Left cardiac atrium (tissue), 4 donors: ENCODE measurements at places on chromosomes 11 and 22.

- DNase-seq, result no peak
These were observed 62.3 kb downstream of the PPFIBP2 start for GRCh38 chr11:7575841-7576725.

DNA sequence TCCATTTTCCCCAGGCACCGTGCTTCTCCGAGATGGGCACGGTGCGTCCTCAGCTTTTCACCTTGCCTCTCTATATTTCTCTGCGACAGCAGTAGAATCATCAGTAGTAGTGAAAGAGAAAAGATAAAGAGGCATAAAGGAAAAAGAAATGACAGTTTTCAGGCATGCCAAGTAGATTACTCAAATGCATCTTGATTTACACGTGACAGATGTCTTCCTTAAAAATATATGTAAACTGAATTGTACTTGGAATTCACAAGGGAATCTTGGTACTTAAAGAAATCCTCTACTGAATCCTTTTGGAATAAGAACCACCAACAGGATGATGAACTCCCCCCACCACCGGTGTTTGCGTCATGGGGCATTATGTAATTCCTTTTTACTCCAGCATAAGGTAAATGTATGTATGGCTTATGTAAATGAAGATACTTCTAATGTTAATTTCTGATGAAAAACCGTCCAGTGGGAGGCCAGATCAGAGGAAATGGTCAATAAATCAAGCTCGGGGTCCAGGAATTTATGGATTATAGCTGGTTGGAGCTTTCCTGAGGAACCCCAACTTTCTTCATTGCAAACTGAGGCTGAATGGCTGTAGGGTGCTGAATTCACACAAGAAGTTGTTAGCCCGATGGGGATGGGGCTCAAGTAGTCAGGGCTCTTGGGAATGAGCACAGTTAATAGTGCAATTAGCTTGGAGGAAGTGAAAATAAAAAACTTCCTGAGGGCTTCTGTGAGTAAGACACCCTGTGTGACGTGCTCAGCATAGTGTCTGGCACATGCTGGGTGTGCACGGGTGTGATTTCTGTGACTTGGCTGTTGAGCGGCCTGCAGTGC lies 630.4 kb downstream of the OPCML start:
- DNase-seq, result no peak

GRCh38 chr11:66363805-66364535 lies 7.6 kb downstream of the SLC29A2 start:
- DNase-seq, result no peak

- peak; percentile 35 for DNase-seq
These were observed 928 bp downstream of the FBXO7 start for GRCh38 chr22:32475468-32476010.

GRCh38 chr11:32438866-32439489 lies 3.6 kb upstream of the WT1 start:
- DNase-seq, result no peak

DNA sequence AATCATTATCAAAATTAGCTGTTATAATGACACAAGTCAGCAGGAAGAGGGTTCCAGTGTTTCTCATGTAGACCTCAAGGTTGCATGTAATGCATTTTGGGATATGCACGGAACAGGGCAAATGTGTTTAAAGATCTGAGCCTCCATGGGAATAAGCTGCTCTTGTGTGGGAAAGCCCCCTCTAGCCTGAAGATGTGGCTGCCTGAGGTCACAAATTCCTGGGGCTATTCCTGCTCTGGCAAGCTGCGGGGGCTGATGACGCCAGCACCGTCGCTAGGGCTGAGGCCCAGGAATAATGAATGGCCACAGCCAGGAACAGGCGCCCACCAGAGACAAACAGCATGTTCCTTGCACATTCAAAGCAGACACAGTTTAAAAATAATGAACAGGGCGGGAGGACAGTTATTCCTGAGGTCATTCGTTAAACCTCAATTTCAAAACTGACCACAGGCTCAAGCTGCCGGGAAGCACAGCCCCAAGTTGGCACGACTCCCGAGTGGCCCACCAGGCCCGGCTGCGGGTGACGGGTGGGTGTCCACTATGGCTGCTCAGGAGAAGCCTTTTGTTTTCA lies 11.7 kb downstream of the OSBPL5 start:
- DNase-seq, result peak; percentile 81
